Dorsolateral prefrontal cortex (tissue), 122 donors: ENCODE measurements at places on chromosomes 2 and 18. TPM values are rescaled to one million over a fixed set of nuclear protein-coding genes. Genes with fewer than 3 reads are reported as not detected.

GRCh38 chr2:219433666-219434467 is 776 bp upstream of the SPEG start:
- no peak for DNase-seq

- DNase-seq = no peak
Observed at GRCh38 chr18:77133051-77133834, 660 bp upstream of the MBP start.

Gene ELAC1
- total RNA-seq = 9.6 TPM

DNA sequence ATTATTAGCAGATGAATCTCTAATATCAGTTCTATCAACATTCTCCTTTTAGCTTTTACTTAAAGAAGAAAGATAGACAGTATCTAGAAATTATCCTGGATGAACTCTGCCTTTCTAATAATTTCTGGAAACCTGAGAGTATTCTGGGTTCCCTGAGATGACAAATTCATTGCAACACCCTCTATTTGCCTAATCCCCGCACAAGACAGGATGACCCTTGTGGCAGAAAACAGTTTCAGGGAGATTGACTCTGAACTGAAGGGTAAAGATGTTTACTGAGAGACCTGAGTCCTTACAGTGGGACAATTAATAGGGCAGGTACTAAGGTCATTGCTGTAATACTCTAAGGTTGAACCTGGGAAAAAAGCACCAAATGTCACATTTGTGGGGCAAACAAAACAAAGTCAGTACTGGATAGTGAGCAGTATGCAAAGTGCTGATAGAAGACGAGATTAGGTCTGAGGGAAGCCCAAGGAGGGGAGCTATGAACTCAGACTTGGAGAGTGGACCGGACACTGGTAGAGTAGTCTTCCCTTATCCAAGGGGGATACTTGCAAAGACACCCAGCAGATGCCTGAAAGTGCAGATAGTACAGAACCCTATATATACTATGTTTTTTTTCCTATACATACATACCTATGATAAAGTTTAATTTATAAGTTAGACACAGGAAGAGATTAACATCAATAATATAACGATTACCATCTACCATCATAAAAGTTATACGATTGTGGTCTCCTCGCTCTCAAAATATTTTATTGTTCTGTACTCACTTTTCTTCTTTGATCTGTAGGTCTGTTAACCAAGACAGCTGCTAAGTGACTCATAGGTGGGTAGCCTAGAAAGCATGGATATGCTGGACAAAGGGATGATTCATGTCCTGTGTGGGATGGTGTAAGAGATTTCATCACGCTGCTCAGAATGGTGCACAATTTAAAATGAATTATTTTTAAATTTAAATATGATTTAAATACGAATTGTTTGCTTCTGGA is 148.3 kb upstream of the KLHL14 start:
- DNase-seq = no peak

DNA sequence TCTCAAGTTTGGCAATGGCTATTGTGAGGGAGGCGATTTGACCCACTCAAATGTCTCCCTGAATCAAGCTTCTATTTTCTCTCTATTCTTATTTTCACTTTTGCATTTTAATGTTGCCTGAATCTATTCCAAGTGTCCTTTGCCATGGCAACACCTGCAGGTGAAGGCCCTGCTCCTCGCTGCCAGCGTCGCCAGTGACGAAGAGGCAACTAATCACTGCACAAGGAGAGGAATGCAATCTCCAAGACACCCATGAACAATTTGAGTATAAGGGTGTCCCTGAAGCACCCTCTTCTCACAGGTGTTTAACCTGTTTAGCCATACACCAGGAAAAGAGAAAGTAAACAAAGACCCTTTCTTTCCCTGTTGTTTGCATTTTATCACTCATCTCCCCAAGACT is 165.6 kb upstream of the VRK2 start:
- no peak for DNase-seq

Gene RFX8
- 2.3 TPM for total RNA-seq

DNA sequence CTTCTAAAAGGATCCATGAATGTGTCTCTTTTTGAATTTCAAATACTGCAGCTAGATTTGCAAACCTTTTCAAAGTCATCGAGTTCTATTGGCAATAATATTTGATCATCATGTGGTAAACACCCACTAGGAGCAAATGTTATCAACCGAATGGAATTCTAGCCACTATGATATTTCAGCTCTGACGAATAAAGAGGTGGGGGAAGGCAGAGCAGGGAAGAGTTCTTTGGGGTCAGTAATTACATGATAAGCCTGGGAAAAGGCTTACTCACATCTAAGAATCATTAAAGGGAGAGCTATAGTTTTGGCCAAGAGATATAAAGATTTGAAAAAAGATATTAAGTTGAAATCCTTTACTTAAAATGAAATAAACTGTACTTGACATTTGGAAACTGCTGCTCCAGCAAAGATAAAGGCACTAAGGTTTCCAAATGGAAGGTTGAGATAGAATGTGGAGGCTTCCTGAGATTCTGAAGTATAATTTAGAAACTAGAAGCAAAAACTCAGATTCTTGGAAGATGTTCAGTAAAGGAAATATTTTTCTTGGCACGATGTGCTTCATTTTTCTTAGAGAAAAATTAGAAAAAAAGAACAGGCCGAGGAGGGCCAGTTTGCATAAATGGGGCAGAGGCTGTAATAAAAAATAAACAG is 104.7 kb upstream of the ARHGAP28 start:
- no peak for DNase-seq

Gene OXER1
- total RNA-seq = 0.32 TPM

DNA sequence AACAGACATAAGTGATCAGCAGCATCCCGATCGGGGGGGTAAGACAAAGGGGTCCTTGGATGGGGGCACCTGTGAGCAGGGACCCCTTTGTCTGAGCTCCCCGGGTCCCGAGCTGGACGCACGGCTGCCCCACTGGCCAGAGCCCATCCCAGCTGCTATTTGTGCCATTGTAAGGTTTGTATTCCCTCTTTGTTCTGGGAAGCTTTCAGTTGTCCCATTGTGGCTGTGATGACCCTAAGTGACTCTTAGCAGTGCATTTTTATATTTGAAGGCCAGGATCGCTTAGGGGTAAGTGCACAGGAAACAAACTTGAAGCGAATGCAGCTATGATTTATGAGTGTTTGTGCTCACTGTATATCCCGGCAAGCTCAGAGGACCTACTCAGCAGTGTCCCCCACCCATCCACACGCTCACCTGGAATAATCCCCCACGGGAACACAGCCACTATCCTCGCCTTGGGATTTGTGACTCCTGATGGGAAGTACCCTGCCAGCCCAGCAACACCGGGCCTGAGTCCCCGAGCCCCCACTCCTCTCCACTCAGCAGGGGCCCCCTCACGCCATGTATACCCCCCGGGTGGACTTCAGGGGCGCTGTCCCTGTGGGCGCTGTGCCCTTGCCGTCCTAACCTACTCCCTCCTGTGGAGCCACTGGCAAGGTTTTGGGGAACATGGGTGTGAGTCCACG is 80.1 kb downstream of the MBP start:
- peak; percentile 77 for DNase-seq

DNA sequence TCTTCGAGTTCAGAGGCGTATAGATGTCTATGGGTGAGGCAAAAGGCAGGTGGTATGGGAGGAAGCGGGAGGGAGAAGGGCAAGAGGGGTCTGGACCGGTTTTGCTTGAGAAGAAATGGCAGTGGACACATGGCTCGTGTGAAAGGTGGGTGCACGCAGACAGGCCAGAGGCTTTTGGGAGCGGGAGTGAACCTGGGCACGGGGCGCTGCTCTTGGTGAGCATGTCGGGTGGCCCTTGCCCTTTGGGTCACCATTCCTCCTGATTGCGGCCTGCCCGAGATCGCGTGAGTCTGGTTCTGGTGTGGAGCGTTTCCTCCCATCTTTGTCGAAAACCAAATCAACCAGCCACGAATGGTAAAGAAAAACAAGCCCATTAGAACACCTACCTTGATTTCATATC is 12.6 kb downstream of the LDLRAD4 start:
- no peak for DNase-seq

DNA sequence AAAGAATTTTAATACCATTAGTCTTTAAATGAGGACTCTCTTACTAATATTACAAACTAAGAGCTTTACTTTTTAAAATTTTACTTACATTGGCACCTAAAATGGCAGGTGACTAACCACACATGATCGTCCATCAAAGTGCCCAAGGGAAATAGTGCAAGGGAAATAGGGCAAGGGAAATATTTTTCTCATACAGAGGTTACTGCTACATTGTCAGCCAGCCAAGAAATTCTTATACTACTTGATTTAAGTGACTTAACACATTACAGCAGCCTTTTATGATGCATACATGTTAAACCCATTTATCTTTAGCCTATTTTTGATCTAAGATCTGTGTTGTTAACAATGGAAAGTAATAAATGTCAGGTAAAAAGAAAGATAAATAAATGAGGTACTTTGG is 587.2 kb upstream of the PKDCC start:
- no peak for DNase-seq

DNA sequence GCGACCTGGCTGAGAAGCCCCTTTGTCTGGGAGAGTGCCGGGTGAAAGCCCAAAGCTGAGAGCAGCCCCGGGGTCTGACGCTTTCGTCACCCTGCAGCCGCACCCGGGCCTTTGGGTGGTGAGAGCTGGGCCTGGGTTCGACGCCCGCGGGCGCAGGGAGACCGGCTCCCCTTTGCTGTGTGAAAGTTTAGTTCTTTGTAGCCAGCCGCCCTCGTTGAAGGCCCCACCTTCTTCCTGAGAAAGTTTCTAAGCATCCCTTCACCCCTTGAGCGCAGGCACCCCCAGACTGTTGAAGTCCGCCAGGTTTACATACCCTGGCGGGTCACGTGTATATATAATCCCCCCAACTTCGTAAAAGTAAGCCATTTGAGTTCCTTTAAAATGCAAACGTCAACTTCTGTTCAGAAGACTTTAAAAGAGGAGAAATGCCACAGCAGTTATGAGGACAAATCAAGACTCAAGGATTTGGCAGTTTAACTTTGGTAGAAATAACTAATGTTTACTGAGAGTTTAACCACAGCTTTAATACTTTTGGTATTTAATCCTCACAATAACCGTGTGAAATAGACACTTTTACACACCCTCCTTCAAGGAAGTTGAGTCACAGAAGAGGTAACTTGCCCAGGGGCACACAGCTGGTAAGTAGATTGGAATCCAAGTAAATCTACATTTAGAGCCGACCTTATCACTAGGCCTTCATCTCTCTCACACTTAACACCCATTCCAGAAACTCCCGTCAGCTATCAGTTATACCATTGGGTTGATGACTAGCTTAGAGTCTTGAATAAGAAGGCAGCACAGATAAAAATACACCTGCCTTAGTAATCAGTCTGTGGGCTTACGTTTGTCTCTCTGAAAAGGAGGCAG is 1.1 kb upstream of the MBOAT2 start:
- no peak for DNase-seq

Gene SNORC
- 32.4 TPM for total RNA-seq

Gene ZNF407
- 24.8 TPM for total RNA-seq

DNA sequence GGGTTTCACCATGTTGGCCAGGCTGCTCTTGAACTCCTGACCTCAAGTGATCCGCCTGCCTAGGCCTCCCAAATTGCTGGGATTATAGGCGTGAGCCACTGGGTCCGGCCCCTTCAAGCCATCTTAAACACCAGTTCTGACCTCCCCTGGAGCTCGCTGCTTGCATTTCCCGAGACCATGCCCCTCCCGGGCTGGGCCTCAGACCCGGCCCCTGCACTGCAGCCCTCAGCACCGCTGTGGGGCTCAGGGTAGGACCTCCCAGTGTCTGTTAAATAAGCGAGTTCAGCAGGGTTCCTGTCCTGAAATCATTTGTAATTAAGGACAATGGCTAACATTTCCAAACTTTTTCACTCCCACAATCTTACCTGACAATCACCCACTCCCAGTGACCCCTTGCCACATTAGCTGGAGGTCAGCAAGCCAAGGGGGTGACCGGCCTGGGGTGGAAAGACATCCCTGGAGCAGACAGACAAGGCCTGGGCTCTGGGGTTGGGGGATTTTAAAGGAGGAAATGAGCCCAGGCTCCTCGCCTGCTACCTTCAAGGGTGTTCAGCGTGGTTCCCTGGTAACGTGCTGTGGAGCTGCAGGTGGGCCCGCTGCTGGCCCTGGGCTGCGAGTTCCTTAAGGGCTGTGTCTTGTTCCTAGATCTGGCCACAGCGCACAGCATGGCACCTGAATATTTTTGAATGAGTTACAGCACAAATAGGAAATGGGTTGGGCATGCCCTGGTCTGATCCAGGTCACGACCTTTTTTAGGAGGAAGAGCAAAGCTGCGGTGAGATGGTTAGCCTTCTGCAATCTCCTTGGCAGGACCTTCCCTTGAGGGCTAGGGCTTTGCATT is 15.1 kb downstream of the CYS1 start:
- no peak for DNase-seq

Gene GAD1
- total RNA-seq = 144 TPM

DNA sequence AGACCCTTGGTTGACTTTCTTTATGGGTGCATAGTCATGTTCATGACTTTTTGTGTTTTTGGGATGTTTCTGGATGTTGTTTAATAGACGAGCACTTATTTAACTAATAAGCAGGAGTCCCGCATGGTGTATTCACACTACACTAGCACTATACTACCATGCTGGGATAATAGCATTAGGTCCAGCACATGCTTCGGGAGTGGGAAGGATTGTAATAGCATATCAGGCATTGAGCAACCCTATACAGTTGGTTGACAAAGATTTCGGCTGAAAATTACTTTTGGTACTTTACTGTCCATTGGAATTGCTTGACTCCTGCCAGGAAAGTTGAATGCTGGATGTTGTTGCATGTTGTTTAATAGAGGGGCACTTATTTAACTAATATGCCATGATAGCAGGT is 2.8 kb downstream of the SH3RF3 start:
- DNase-seq = no peak

DNA sequence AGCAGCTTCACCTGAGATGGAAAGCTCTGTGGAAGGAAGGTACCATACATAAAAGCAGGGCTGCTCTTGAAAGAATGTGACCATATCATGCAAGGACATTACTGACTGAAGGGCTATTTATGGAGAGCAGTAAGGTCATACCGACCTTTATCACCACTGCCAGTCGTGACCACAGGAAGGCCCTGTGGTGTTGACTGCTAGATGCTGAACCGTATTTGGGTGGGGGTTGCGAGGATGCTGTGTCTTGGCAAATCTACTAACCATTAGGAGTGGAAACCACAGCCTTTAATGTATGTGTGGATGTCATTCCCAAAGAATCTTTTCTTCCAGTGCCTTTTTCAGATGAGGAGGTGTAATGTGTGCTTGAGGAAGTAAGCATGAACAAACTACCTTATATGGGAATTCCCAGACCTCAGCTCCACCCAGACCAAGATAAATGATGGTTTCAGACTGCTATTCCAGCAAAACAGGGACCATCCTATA is 60.8 kb downstream of the LIMS1 start:
- no peak for DNase-seq

DNA sequence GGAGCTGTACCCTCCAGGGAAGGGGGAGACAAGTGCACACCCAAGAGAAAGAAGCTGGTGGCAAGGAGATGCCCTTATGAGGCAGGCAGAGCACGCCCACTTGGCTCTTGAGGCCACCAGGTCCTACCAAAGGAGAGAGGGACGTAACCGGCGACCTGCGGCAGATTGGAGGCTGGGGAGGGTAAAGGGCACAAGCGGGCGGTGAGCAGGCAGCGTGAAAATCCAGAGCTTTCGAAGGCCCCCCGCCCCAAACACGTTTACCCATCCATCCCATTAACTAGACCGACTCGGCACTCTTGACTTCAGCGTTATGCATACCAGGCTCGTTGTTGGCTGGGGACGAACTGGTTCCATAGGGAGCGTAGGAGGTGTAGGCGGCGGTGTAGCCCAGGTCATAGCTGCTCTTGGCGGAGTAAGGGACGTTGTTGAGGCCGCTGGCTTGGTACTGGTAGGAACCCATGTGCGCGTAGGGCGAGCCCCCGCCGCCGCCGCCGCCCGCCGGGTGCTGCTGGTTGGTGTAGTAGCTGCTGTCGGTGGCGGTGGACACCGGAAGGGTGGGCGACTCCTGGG is 794 bp downstream of the DLX2 start:
- no peak for DNase-seq

Gene SRD5A2
- not detected for total RNA-seq

Gene POTEC
- total RNA-seq = not detected
